IPS DF 6.9 (cell line): ENCODE measurements at places on chromosomes 6 and 20.

DNA sequence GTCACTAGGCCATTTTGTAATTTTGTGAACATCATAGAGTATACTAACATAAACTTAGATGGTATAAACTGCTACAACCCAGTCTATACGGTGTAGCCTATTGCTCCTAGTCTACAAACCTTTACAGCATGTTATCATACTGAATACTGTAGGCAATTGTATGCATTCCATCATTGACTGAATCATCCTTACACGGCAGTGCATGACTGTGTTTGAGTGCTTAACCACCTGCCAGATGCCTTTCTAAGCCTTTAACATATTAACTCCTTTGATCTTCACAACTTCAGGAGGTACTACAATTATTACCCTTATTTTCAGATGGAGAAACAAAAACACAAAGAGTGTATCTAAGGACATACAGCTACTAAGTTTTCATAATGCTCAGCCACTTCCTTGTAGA is 14.0 kb downstream of the DPPA5 start:
- DNase-seq, result no peak

DNA sequence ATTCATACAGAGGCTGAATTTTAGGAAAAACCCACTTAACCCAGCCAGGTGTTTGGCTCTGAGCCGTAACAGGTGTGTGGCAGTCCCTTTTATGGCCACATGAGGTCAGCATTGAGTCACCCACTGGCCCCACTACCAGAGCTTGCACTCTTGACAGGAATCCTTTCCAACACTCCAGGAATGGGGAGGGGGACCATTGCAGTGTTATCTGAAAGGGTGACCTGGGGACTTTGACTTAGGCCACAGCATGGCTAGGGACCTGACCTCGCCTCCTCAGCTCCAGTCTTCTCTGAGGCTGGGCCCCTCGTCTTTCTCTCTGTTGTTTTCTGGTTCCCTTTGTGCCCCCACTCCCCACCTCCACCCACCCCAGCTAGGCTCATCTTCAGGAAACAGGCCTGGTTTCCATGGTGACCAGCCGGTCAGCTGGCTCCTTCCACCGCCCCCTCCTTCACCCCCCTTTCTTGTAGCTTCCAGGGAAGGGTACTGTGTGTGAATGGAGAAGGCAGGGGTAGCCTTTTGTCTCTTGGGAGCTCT is 2.1 kb upstream of the TMEM151B start:
- DNase-seq, result peak; percentile 84

DNA sequence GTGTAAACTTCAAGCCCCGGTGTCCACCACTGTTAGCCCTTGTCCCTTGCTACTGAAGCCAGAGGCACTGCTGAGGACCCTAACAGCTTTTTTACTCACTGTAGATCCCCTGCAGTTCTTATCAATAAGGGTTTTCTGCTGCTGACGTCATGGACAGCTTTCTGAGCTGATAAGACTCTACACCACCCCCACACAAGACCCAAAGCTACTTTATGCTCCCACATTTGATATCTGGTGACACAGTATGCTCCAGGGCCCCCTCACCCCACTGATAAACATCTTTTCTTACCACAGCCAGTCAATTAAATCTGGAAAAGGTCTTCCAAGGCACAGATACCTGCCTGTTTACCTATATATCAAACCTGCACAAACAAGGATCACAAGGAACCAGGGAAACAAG is 65.3 kb downstream of the NUS1 start:
- DNase-seq, result no peak

- no peak for DNase-seq
These were observed 10.6 kb upstream of the SERINC3 start for GRCh38 chr20:44532259-44532980.

DNA sequence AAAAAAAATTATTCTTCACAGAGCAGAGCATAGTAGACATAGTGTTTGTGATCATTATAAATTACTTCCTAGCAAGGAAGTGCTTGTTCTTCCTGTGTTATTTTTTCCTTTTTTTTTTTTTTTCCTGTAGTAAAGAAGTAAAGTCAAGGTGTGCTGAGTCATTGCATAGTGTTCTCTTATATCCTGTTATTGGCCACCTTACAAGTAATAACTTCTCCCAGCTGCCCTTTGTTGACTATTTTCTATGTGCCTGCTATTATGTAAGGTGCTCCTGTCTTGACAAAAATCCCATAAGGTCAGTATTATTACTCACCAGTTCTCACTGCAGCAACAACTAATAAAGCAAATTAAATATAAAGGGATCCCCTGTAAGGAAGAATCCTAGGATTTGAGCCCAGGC is 195.3 kb downstream of the GJA1 start:
- DNase-seq, result no peak

GRCh38 chr6:83590416-83590815 is 78.1 kb downstream of the PRSS35 start:
- DNase-seq, result no peak

DNA sequence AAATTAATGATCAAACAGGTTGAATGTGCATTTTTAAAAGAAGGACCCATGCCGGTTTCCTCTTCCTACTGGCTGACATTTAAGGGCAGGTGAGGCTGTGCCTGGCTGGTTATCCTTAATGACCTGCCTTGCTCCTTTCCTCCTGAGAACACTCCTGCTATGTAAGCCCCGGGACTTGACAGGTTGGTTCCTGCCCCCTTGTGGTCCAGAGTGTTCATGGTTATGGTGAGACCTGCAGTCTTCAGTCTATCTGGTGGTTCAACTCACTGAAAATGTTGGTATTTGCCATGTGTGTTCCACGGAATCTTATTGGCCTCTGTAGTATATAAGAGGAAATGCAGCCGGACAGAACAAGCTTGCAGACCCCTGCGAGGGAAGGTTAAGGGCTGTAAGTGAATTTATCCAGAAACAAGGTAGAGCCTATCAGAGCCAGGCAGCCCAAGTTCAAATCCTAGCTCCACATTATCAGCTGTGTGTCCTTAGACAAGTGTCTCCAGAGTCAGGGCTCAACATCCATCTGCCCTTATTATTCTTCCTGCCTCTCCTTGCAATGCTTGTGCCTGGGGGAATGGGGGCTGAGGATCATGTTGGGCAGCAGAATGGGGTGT is 5.2 kb upstream of the BPIFA3 start:
- peak; percentile 37 for DNase-seq

- no peak for DNase-seq
These were observed 875 bp upstream of the ZBTB9 start for GRCh38 chr6:33453393-33454008.

DNA sequence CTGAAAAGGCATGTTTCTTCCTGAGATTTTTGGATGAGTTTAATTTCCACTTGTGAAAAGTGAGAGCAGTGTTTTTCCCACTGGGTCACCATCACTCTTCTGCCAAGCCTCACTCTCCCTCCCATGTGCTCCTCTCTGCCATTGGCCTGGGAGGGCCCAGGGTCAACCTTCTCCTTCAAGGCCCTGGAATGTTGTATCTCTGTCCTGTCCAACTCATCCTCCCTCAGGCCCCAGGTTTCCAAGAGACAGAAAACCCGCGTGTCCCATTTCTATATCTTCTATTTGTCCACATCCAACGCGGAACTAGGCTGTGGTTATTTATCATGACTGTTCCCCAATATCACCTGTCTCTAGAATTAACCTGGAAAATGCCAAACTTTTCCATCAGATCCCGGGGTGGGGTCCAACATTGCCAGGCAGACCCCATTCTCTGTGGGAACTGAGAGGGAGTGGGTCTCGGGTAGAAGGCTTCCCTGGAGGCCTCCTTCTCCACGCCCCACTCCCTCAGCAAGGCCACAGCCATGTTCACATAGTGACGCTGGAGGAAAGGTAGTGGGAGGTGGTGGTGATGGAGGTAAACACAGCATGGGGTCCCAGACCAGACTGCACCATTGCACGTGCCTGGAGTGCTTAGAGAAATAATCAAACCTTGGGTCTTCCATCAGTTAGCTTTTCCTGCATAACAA is 173.5 kb downstream of the SCP2D1 start:
- DNase-seq, result no peak

DNA sequence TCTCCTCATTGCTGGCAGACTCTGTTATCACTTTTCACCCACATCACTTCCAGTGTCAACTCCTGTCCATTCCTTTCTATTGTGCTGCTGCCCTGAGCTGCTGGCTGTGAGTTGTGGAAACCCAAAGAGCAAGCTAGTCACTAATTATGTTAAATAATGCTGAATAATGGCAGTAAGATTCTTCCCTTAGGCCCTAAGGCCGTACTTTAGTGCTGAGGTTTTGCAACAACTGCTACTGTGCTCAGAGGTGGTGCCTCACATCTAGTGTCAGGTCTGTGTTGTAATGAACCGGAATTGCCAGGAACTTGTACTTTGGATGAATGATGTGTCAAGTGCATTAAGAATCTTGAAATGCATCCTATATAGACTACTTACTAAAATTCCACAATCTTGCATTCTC is 372.2 kb upstream of the RNF217 start:
- no peak for DNase-seq

GRCh38 chr20:43835944-43836508 is 78.6 kb upstream of the TOX2 start:
- DNase-seq, result no peak

GRCh38 chr6:120129228-120129627 is 779.7 kb upstream of the MAN1A1 start:
- DNase-seq, result no peak

DNA sequence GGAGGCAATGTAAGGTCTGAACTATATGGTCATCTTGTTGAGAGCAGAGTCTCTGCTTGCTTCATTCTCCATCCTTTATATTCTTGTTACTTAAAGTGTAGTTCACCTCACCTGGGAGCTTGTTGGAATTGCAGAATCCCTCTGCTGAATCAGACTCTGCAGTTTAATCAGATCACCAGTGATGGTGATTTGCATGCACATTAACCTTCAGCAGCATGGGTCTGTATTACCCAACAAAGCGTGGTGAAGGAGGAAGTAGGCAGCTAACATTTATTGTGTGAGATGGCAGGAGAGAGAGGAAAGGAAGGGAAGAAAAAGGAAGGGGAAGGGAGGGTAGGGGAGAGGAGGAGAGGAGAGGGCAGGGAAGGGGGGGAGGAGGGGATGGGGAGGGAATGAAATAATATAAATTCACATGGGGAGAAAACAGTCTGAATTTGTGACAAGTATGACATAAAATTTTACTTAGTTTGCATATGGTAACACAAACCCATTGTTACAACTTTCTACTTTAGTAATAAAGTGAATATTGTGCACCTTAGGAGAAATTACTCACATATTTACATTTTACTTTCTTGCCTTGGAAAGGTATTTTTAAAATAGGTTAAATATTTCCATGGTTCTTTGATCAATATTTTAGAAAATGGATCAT is 740.7 kb downstream of the DHX35 start:
- no peak for DNase-seq

DNA sequence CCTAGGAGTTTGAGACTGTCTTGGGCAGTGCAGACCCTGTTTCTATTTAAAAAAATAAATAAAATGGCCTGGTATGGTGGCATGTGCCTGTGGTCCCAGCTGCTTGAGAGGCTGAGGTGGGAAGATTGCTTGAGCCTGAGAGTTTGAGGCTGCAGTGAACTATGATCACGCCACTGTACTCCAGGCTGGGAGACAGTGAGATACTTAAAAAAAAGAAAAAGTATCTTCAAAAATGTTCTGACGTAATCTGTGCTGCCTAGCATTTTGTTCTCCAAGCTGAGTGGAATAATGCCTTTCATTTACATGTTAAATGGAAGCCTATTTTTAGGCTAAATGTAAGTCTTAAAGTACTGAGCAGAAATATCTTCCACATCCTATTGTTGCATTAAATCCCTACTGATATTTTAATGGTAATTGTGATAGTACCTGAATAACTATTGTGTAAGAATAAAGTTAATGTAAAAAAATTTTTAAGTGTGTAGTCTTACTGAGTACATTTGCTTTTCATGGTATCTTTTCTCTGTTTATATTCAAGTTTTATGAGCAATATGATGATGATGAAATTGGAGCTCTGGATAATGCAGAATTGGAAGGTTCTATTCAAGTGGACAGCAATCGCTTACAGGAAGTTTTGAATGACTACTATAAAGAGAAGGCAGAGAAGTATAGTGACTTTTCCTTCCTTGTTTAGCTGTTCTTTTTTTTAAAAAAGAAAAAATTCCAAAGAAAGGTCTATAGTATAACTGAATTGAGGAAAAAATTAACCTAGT is 4.2 kb upstream of the ZC2HC1B start:
- no peak for DNase-seq

DNA sequence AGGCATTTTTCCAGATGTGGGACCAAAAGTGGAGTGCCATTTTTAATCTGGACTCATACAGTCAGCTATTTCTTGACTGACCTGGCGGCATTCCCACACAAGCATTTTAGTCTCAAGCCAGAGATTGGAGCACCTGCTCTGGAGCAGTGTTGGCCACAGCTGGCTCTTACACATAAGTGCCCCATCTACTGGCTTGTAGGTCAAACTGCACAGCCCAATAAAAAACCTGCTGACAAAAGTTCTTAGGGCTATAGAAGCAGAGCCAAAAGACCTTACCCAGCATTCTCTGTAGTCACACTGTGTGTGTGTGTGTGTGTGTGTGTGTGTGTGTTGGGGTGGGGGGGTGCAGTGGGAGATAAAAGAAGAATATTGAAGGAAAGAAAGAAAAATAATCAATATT is 38.6 kb upstream of the SENP6 start:
- DNase-seq, result peak; percentile 35

DNA sequence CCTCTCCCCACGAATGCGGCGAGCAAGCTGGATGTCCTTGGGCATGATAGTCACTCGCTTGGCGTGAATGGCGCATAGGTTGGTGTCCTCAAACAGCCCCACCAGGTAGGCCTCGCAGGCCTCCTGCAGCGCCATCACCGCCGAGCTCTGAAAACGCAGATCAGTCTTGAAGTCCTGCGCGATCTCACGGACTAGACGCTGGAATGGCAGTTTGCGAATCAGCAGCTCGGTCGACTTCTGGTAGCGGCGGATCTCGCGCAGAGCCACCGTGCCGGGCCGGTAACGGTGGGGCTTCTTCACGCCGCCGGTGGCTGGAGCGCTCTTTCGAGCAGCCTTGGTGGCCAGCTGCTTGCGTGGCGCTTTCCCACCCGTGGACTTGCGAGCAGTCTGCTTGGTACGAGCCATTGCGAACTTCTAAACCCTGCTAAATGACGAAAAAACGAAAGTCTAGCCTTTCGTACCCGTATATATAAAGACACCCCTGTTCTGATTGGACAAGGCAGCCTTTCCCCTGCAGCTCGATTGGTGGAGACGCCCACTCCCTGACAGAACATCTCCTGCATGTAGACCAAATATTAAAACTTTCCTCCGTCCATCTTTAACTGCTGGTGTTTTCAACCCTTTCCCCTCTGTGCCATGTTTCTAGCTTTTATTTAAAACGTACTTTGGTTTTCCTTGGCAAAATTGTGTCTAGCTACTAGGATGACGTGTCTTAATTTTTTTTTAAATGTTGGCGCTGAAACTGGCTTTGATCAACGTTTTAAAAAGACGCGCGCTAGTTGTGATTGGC is 109.8 kb downstream of the HFE start:
- no peak for DNase-seq

GRCh38 chr6:14784596-14785492 is 461.0 kb upstream of the JARID2 start:
- peak; percentile 66 for DNase-seq

DNA sequence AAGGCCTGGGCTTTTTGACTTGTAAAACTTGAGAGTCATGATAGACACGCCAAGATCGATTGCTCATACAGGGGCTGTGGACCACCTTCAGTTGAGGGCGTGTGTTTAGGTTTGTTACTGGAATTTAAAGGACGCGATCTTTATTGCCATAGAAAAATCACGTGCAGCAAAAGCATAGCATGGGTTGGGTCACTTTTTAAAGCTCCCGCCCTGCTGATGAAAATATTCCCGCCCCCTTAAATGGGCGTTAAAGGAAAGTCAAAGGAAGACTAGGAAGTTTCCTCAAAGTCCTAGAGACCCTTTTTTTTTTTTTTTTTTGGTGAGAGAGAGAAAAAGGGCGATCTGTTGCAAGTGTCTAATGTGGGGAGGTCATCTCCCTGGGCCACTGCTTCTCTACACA is 23.1 kb downstream of the TFAP2A start:
- no peak for DNase-seq
